Sciatic nerve (tissue), 2 donors: ENCODE measurements at places on chromosomes 1 and 21. TPM values are rescaled to one million over a fixed set of nuclear protein-coding genes. Genes with fewer than 3 reads are reported as not detected.
A peak's percentile ranks its signal among the peaks of the same experiment; 100 is the strongest.

The TBX19 gene
- total RNA-seq, result 6.7 TPM

The PRAMEF33 gene
- total RNA-seq, result not detected

The TMPRSS3 gene
- not detected for total RNA-seq

The PFKL gene
- total RNA-seq, result 189 TPM

The SPATA17 gene
- 0.40 TPM for total RNA-seq

The CRABP2 gene
- 40.0 TPM for total RNA-seq

- DNase-seq, result peak; percentile 82
Observed at GRCh38 chr1:209354111-209354839, 229.2 kb upstream of the CAMK1G start.

GRCh38 chr1:92123868-92124267, 43.7 kb downstream of the BTBD8 start:
- DNase-seq, result no peak

DNA sequence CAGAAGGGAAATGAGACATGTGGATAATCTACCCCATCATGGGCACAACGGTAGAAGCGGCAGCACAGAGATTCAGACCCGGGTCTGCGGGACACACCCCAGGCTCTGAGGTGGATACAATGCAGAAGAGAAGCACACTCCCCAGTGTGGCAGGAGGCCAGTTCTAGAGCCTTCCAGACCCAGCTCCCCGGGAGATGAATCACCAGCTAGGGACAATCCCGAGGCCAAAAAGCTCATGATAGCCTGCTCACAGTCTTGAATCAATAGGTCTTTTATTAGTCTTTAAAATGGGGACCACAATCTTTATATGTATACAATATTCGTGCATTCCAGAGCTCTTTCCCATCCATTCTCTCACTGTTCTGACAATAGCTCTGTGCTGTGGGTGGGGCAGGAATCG, 57.3 kb upstream of the DIRAS3 start:
- DNase-seq, result no peak

GRCh38 chr1:3539707-3540425, 71.4 kb downstream of the MEGF6 start:
- DNase-seq, result no peak

DNA sequence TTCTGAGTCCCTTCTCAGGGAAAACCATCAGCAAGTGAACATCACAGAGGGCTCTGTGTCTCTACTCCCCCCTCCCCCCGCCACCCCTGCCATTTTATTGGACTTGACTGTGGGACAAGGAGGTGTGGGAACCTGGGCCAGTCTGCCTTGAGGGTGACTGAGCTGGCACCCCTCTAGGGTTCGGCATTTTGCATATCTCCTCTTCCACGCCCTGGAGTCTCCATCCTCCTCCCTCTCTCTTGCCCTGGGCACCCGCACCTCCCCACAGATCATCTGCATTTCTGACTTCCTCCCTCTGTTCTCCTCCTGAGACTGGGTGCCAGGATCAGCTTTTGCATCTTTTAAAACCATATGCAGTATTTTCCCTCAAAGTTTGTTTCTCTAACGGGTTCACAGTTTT, 107.1 kb upstream of the ERRFI1 start:
- DNase-seq, result no peak

DNA sequence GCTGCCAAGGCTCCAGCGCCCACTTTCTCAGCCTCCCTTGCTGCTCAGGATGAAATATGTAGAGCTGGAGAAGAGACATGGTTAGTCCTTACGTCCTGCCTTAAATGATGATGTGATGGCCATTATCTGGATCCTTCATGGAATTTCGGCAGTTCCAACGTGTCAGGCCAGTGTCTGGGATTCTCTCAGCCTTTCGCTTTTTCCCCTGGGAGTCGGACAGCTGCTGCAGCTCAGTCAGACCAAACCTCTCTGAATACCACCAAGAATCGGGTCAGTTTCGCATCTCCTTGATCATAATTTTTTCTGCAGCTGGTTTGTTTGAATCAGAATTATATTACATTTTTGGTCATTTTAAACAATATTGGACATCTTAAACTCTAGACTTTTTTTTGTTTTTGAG, 22.3 kb upstream of the KLHDC8A start:
- no peak for DNase-seq

- no peak for DNase-seq
Observed at GRCh38 chr1:178694923-178695525, 30.0 kb upstream of the RALGPS2 start.

DNA sequence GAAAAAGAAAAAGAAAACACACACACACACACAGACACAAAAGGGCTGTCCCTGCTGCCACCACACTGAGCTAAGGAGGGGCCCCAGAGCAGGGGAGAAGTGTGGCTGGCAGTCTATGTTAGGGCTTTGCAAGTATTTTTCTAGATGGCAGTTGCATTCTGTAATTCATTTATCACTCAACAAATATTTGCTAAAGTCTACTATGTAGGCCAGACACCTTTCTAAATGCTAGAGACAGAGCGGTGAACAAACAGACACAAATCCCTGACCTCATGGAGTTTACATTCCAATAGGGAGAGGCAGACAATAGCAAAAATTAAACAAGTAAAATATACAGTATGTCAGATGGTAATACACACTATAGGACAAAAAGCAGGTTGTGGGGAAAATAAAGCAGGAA, 20.2 kb downstream of the WDR64 start:
- no peak for DNase-seq

- DNase-seq, result no peak
Observed at GRCh38 chr21:35506352-35506751, 457.2 kb upstream of the RUNX1 start.

GRCh38 chr1:159275891-159276290, 26.2 kb upstream of the FCER1A start:
- DNase-seq, result no peak

GRCh38 chr1:116496380-116496779, 74.4 kb downstream of the CD58 start:
- DNase-seq, result no peak

- DNase-seq, result no peak
Observed at GRCh38 chr1:79760531-79760930, 754.0 kb upstream of the ADGRL4 start.

DNA sequence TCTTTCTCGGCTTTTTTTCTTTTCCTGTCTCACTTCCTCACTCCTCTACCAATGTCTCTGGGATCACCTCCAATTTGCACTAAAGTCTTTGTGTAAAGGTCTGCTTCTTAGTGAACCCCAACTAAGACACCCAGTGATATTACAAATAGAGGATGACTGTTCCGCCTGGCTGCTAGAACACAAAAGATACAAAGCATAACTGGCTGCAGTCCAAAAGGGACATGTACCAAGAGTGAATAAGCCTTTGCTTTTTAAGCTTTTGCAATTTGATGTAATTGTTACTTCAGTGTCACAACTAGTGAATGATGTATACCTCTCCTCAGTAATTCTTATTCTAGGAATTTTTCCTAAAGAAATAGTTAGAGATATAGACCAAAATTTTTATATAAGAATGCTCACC, 82.8 kb upstream of the BEND5 start:
- DNase-seq, result no peak

GRCh38 chr1:25549273-25550154, 6.1 kb downstream of the LDLRAP1 start:
- DNase-seq, result no peak

- no peak for DNase-seq
Observed at GRCh38 chr1:30005972-30006619, 717.3 kb downstream of the MATN1 start.
